ENCODE measurements at places on chromosomes 2 and 18. TPM values are rescaled to one million over a fixed set of nuclear protein-coding genes. Genes with fewer than 3 reads are reported as not detected.

DNA sequence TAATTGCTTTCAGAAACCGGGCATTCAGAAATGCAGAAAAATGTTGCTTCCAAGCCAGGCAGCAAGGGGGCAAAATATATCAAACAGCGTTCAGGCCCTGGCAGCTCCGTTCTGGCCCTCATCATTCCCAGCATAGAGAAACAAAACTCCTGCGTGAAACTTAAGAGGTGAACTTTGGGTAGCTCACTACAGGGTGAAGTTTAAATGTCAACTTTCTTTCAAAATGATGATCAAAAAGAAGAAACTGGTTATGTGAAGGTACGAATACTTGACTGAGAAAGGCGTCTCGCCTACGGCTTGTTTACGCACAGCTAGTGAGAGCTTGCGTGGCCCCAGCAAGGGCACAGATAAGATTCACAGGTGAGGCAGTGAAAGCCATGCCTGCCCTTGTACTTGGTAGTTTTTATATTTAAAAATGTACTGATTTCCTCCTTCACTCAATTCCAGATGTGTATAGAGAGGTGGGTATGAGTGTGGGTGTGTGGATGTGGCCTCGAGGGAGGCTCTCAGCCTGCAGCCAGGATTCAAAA, 127.5 kb downstream of the NFATC1 start:
- H3K36me3 ChIP-seq, result peaks cover 7% of the 10 kb centered on the region
- H3K27me3 ChIP-seq, result no peaks in the 10 kb centered on the region
- H3K4me1 ChIP-seq, result peaks cover 48% of the 10 kb centered on the region
- peak overlapping the region; percentile 48 for H3K4me3 ChIP-seq

GRCh38 chr2:98282109-98282508, 64.1 kb upstream of the CNGA3 start:
- no peak overlapping the region for H3K27ac ChIP-seq
- H3K4me1 ChIP-seq, result no peaks in the 10 kb centered on the region
- no peak for DNase-seq
- H3K36me3 ChIP-seq, result no peaks in the 10 kb centered on the region
- no peak overlapping the region for H3K4me3 ChIP-seq

DNA sequence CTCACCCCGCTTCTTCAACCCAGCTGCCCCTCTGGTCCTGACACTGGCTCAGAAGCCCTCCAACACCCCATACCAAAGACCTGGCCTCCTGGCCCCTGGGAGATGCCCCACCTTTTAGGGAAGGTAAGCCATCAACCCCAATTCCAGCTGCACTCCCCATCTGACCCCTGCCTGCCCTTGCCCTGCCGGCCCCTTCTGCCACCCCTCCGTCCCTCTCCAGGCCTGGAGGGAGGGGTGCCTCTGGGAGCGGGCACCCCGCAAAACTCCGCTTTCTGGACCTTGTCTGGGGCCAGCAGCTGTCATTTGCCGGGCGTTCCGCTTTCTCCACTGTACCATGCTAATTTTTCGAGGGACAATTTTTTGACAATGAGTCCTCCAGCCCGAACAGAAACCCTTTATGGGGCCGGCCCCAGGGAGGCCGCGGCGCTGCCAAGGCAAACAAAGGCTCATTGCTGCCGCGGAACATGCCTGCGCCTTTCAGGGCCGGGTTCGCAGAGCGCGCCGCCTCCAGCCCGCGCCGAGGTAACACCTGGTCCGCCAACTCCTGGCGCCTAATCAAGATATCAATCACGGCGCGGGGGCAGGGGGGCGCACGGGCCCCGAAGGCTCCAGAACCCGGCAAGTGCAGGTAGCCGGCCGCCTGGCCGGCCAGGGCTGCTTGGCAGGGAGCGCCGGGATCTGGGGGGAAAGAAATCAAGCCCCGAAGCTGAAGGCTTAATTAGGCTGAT, 96.0 kb downstream of the INHBB start:
- H3K4me3 ChIP-seq, result no peak overlapping the region
- H3K36me3 ChIP-seq, result no peaks in the 10 kb centered on the region
- H3K27me3 ChIP-seq, result peaks cover 67% of the 10 kb centered on the region
- H3K4me1 ChIP-seq, result peaks cover 13% of the 10 kb centered on the region

DNA sequence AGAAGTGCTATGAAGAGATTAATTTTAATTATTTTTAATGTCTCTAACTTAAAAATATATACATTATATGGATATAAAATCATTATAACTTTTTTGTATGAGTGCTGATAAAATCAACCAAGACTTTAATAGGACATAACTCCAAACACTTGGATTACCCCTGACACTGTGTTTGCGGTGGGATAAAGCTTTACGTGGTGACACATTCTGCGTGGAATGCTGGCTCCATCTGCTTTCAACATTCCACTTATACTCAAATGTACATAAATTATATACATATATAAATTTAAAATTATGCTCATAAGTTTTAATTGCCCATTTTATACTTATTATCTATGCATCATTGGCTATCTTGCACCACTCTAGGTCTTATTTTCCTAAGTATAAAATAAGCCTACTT, 30.5 kb downstream of the LINC00305 start:
- H3K27ac ChIP-seq, result no peak overlapping the region
- no peaks in the 10 kb centered on the region for H3K36me3 ChIP-seq
- no peaks in the 10 kb centered on the region for H3K27me3 ChIP-seq
- no peak overlapping the region for H3K4me3 ChIP-seq

DNA sequence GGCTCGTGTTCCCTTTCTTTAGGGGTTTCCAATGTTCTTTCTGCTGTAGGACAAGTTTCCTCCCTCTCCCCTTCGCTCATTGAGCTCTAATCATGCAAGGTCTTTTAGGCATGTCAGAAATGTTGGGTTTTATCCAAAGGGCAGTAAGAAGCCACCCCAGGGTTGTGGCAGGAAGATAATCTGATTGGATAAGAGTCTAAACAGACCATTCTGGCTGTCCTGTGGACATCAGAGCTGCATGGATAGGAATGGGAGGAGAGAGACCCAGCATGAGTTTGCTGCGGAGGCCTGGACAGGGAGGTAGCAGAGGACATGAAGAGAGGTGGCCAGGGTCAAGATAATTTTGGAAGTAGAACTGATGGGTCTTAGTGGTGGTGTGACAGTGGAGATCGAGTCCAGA, 88.2 kb downstream of the ACKR3 start:
- no peak overlapping the region for H3K4me3 ChIP-seq
- H3K27ac ChIP-seq, result no peak overlapping the region
- no peak for DNase-seq
- no peaks in the 10 kb centered on the region for H3K4me1 ChIP-seq

The ANKRD62 gene
- total RNA-seq, result not detected

The CPS1 gene
- total RNA-seq, result 0.30 TPM

The TNFAIP6 gene
- total RNA-seq, result not detected
